ENCODE measurements at places on chromosomes 7 and 10.
A peak's percentile ranks its signal among the peaks of the same experiment; 100 is the strongest.

GRCh38 chr10:46540412-46541016, 15.9 kb downstream of the GPRIN2 start:
- no peak for DNase-seq

DNA sequence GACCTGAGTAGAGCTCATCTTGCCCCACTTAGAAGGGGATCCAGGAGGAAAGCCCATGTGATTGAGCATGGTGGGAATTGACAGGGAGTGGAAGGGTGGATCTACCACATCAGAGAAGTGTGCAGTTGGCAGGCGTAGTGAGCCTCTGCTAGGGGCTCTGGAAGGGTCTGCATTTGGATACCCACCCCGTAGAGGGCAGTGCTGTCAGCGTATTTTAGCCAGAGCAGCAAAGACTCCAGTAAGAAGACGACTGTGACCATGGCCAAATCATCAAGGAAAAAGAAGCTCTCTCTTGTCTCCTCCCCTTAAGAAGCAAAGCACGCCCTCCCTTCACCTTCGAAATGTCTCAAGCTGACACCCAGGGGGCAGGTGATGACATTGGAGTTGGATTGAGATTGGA, 68.8 kb upstream of the INHBA start:
- DNase-seq, result no peak

- no peak for DNase-seq
Observed at GRCh38 chr7:5795752-5796475, 14.5 kb upstream of the RNF216 start.

DNA sequence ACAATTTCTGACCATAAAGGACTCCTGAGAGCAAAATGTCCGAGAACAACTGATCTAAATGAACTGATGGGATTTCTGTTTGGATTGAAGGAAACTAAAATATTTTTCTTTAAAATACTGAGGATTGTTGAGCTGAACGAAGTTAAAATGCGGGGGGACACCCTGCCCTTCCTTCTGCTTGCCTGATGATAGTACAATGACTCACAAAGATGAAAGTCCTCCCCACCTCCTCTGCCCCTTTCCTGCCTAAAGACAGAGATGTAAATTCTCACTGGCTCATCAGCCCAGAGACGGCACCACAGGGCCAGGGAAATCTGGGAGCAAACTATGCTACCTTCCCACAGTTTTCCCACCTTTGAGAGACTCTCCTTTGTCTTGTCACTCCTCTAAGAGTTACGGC, 180.6 kb downstream of the PHTF2 start:
- no peak for DNase-seq

DNA sequence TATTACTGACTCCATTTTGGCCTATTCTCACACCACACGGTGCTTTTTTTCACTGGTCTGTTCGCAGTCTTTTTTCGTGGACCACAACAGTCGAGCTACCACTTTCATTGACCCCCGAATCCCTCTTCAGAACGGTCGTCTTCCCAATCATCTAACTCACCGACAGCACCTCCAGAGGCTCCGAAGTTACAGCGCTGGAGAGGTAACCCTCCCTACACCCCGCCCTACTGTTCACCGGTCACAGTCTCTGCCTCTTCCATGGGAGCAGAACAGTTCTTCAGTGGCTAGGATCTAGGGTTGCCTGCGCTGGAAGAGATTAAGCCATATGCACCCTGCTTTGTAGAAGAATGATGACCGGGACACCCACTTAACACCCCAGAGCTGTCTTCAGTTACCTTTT, 103.4 kb upstream of the STK17A start:
- DNase-seq, result no peak

DNA sequence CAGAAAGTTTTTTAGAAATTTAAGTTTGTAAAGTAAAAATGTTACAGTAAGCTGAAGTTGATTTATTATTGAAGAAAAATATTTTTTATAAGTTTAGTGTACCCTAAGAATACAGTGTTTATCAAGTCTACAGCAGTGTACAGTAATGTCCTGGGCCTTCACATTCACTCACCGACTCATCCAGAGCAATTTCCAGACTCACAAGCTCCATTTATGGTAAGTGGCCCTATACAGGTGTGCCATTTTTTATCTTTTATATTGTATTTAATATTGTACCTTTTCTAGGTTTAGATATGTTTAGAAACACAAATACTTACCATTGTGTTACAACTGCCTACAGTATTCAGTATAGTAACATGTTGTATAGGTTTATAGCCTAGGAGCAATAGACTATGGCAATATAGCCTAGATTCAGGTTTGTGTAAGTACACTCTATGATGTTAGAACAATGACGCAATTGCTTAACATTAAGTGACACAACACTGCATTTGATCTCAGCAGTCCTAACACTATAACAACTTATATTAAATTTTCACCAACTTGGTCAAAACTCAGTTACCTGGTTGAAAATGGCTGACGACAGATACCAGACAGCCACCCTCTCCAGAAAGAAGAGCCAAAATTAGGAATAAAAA, 45.7 kb downstream of the HIBADH start:
- DNase-seq, result no peak

DNA sequence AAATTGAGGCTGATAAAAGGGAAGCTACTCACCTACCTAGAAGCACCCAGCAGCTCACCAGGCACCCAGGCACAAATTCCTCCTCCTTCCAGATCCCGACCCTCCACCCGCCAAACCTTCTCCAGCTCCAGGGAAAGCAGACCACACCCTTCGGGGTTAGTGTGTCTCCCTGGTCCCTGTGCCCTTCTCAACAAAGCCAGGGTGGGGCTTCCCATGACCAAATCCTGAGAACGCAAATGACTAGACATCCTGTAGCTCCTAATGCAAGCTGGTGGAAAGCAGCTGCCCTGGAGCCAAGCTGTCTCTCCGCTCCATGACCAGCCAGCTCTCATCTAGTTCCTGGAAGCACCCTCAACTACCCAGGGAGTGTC, 4.4 kb downstream of the TBX20 start:
- DNase-seq, result no peak

DNA sequence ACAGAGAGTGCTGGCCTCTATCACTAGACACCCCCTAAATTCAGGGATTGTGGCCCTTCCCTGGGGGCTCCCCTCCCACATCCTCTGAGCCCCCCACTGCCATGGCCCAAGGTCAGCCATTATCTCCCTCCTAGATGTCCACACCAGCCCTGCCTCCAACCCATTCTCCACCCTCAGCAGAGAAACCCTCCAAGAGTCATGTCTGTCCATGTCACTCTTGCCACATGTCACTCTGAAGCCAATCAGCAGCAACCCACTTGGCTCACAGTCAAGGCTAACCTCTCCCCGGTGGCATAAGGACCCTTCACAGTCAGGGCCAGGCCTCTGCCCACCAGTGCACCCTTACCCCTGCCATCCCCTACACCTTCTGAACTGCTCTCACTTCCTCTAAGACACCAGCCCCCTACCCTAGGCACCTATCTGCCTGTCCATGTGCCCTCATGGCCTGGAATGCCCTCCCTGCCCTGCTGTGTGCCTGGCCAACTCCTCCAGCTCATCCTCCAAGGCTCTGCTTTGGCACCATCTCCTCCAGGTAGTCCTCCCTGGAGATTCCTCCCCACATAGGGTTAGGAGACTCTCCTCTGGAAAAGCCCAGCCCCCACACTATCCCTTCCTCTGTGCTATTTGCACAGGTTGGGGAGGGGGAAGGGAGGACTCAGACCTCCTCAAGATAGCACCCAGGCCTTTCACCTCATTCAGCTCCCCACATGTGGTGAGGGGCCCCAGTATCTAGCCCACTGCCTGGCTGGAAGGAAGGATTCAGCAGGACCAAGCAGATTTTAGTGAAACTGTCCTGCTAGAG, 83.7 kb downstream of the GRID1 start:
- peak; percentile 55 for DNase-seq

Measured in left forelimb (tissue), 1 donor.